Activated CD4-positive, alpha-beta T cell treated with anti-CD3 and anti-CD28 coated beads for 36 hours (primary cell): ENCODE measurements at places on chromosomes 5 and 9.

GRCh38 chr9:94944626-94945025, 218.1 kb downstream of the AOPEP start:
- no peak for DNase-seq

GRCh38 chr9:136611606-136612005, 51.1 kb upstream of the EGFL7 start:
- no peak for DNase-seq

DNA sequence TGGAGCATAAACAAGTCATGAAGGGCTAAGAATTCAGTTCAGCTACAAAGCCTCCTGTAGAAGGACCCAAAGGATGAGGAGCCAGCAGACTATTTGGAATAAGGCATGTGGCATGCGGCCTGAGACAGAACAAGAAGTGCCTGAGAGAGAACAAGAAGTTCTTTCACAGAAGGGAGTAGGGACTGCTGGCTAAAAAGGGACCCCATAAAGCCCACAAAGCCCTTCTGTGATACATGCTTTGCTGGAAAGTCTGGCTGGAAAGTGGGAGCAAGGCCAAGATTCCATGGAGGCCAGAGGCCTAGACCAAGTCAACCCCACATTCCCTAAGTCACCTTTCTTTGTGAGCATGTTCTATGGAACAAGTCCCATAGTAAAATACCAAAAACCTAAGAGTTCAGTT, 35.9 kb upstream of the UBAP2 start:
- DNase-seq: no peak

- DNase-seq: no peak
These were observed 622.3 kb downstream of the MTRR start for GRCh38 chr5:8491254-8491653.

DNA sequence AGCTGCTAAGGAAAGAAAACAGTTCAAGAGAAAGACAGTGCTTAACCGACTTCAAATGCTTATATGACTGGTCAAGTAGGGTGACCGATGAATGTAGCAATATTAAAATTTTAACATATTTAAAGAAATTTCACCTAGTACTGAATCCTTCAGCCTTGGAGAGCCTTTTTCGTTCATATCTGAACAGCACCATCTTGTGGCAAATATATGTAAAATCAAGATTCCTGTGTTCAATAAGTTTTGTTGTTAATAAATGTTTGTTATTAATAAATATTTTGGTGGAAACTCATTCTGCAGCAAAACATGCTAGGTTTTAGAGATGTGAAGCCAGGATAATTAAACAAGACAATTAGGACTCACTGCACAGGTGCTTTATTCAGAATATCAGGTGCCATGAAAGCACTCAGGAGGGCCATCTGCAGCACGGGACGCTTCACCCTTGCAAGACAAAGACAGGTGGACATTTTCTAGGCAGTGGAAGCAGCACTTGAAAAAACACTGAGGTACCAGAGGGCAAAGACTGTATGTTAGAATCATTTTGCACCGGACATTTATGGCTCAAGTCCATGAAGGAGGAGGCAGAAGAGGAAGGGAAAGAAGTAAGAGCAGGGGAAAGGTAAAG, 15.6 kb downstream of the TICAM2 start:
- DNase-seq: no peak

DNA sequence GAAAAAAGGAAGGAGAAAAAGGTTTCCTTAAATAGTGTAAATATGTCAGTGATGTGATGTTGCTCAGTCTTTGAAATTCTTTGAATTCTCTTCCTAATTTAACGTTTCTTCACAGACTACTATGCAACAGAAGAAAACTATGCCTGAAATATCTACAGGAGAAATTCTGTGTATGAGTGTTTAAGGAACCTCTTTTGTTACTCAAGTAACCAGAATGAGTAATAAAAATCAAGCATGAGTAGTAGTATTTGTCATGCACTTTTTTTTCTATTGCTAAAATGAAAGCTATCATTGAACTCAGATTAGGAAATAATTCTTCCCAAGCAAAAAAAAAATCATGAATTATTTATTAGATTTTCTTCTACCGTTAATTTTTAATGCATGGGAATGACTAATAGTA, 20.3 kb upstream of the THG1L start:
- DNase-seq: no peak

DNA sequence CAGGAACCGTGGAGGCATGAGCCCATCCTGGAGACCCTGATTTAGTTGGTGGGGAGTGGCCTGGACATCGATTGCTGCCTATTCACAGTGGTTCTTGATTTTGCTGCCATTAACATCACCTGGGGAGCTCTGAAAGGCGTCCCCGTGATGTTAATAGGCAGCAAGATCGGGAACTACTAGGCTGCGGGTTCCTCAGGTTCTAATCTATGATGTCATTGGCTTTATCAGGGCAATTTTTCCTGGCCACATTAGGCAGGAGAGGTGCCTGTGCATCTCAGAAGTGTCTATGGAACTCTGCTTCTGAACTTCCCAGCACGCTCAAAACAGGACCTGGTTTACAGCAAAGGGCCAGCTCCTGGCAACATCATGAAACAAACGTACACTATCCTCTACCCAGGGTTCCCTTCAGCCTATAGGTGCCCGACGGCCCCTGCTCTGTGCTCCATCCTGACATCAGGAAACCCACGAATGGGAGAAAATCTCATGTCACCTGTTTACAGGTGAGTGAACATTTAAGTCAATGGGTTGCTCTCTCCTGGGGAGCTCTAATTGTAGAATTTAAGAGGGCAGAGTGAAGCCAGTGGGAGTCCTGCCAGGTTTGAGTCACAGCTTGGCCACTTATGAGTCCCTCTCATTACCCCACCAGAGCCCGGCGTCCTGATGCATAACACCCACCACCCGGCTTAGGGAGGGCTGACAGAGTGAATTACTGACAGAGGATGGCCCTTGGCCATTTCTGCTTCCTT, 49.4 kb downstream of the ROPN1L start:
- DNase-seq: no peak

DNA sequence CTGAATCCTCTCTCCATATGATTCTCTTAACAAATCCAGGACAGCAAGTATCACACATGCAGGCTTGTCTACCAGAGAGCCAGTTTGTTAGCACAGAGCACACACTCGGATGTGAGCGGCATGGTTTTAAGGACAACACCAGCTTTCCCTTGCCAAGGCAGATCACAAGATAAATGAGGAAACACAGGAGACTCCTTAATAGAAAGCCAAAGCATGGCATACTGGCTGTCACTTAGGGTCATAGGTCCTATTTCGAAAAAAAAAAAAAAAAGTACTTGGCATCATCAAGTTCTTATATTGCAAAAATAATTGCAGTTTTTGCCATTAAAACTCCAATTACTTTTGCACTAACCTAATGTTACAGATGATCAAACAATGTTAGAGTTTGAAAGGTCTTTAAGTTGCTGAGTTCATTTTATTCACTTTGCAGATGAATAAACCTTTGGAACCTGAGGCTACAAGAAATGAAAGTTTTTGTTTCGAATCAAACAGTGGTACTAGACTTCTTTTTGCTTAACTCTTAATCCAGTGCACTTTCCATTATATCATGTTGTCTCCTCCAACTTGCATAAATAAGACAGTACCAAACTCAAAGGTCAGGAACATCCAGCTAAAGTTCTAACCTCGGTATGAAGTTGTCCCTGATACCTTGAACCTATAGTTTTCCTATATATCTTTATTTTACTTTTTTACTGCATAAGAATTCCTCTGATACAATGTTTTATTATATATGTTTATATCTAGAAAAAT, 138.5 kb downstream of the MPDZ start:
- no peak for DNase-seq

DNA sequence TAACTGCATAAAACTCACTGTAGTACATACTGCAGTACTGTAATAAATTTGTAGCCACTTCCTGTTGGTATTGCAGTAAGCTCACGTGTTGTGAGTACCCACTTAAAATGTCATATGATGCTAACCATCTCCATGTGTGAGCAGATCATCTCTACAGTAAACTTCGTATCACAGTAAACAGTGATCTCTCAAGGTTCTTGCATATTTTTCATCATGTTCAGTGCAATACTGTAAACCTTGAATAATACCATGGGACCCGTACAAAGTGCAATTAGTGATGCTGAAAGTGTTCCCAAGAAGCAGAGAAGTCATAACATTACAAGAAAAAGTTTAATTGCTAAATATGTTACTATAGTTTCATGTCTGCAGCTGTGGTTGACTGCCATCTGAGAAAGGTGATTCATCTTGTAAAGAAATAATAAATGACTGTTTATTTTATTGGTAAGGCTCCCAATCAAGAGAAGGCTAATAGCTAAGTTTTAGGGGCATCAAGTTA, 253.8 kb upstream of the POU5F2 start:
- no peak for DNase-seq

DNA sequence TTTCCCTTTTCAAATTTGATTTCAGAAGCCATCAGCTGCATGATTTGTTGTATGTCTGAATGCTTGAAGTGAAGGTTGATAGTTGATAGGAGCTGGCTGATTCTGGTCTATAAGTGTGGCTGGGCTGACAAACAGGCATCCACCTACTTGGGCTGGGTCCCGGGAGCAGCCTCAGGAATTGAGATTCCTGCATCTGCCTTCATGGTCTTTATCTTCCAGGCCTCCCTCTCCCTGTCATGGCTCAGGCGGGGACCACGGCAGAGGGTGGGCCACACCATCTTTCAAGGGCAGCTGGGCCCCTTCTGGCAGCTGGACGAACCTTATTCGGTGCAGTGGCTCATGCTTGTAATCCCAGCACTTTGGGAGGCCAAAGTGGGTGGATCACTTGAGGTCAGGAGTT, 55.9 kb downstream of the ROPN1L start:
- no peak for DNase-seq

- DNase-seq: no peak
These were observed 368.3 kb downstream of the SPATA31D1 start for GRCh38 chr9:82356871-82357270.

GRCh38 chr9:27194401-27195091, 85.5 kb downstream of the TEK start:
- no peak for DNase-seq

GRCh38 chr5:168114444-168115017, 176.9 kb upstream of the WWC1 start:
- DNase-seq: peak; percentile 80

- no peak for DNase-seq
These were observed 33.0 kb downstream of the FKBP15 start for GRCh38 chr9:113187929-113188595.

GRCh38 chr5:35880156-35880555, 23.5 kb downstream of the IL7R start:
- no peak for DNase-seq

- no peak for DNase-seq
These were observed 1.8 kb upstream of the EGR1 start for GRCh38 chr5:138463419-138464007.

DNA sequence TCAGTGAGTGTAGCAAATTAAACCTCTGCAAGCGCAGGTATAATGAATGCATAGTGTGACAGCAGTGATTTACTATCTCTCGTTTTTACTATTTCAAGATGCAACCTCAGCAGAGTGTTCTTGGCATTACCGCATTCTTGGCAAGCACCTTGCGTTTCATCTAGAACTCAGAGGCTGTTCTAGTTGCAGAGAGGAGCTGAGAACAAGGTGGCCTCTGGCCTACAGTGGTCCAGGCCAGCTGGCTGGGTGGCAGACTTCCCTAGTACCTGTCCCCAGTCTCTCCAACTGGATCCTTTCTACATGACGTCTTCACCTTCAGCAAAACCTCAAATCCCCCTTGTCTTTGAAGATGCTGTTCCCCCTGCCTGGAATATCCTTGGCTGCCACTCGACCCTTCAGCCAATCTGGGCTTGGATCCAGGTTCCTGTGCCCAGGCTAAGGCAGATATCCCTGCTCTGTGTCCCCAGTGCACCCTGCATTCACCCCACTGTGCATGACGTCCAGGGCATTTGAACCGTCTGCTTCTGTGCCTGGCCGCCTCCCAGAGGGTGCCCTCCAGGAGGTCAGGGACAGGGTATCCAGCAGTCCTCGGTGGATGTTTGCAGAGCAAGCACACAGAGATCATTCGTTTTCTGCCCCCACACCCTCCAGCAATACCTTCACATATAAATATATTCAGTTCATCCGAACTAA, 120.4 kb upstream of the CPEB4 start:
- no peak for DNase-seq

- no peak for DNase-seq
These were observed 82.4 kb downstream of the SH3RF2 start for GRCh38 chr5:146018514-146019375.

GRCh38 chr9:74783408-74783807, 104.3 kb downstream of the TRPM6 start:
- no peak for DNase-seq
